NCI-H1930 (cell line): ENCODE measurements at places on chromosomes 16 and 17.
A peak's percentile ranks its signal among the peaks of the same experiment; 100 is the strongest.

DNA sequence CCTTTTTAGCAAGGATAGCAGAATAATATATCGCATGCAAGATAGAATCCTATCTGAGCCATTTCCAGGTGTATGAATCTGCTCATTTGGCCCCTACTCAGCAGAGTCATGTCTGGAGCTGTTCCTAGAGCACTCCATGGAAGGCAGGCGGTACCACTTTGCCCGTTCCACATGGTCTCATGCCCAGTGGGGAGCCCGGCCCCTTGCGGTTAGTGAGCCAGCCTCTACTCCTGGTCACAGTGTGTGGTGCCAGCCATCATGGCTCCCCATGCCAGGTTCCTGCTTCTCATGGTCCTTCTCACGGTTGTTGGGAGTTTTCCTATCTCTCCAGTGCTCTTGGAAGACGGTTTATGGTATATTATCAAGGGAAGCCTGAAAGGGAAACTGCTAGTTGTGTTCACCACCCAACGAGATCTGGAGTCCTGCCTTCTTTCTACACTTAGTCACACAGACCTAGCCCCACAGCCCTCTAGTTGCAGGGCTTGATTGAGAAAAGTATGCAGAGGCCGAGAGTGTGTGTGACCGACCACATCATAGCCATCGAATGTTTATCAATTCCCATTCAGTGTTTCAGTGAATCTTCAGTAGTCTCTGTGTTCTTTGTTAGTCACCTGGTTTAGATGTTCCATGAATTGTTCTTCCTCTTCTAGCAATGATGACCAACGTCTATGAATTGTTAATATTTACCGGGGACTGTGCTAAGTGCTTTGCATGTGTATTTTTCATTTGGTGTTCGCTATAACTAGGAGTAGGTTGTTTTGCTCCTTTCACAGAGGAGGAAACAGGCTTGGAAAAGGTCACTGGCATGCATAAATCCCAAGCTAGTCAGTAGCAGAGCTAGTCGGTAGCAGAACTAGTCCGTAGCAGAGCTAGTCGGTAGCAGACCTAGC is 9.6 kb downstream of the JPT2 start:
- DNase-seq, result no peak

DNA sequence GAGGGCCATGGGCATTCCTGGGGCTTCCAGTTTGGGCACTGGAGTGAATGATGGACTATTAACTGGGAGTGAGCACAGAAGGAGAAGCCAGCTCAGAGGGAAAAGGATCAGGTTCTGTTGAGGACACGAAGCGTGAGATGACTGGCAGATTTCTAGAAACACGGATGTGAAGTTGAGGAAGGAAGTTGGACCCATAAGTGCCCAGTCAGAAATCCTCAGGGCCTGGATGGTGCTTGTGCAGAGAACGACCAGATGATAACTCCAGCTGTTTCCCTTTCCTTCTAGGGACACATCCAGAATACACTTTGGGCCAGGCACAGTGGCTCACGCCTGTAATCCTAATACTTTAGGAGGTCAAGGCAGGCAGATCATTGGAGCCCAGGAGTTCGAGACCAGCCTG is 23.3 kb upstream of the ANKRD40CL start:
- DNase-seq, result no peak

GRCh38 chr17:71229070-71229469 is 891.8 kb upstream of the SOX9 start:
- no peak for DNase-seq

DNA sequence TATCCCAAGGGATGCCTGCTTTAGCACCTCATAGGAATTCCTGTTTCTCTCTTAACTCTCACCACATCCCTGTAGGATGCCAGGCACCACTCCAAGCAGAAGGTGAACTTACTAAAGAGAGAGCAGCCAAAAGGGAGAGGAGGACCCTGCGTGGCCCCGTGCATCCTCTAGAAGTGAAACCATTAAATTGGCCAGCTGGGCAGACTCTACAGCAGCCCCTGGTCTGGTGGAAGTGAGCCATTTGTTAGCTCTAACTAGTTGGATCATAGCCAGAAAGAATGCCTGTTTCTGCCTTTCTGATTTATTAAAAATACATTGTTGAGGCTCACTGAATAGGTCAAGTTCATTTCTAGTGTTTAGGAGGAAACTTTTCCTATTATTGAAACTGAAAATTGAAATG is 22.3 kb downstream of the TMEM11 start:
- DNase-seq, result no peak

DNA sequence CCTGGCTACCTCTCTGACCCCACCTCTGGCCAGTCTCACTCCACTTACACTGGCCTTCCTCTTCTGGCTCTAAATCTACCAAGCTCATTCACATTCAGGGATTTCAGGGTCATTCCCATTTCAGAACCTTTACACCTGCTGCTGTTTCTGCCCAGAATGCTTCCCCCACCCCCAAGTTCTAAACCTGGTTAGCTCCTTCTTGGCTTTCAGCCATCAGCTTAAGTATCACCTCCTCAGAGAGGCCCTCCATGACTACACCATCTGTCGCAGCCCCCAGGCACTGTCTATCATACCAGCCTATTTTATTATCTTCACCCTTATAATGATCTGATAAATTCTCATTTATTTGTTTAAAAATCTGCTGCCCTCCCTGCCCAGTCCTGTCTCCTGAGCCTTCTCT is 23.3 kb upstream of the NGFR start:
- DNase-seq, result no peak

DNA sequence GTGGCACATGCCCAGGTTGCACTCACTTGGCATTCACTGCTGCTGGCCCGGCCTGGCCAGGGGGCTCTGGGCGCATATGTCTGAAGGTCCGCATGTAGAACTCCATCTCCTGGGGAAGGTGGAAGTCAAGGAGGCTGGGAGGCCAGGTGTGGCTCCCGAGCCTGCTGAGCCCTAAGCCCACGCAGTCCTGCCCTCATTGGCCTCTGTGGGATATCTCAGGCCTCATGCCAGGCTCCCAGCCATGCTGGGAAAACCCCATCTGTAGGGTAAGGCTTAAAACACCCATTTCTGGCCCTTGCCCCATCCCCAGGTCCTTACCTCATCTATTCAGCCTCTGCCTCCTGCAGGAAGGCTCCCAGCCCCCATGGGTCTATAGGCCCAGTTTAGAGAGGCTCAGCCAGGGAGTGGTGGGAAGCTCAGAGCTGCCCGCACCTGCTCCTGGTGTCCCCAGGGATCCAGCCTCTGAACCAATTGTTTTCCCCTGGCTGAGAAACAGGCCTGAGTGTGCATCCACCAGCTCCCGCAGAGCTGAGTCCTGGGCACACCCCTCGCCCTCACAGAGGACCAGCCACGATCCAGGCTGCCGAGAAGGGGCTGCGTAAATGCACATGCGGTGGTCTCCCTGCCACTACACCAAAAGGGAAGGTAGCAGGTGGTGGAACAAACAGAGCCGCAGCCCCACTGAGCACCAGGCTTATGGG is 2.3 kb upstream of the TPPP3 start:
- peak; percentile 51 for DNase-seq

DNA sequence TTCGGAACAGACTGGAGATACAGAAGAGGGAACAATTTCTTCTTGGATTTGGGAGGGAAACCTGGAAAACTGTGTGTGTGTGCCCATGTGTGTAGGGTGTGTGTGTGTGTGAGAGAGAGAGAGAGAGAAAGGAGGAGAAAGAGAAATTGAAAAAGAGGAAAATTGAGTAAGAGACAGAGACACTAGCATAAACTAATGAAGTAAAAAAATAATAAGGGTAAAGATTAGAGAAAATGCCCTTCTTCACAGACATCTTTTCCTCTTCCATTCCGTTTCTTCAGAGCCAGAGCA is 13.9 kb upstream of the HOXB2 start:
- DNase-seq, result no peak

GRCh38 chr16:11182411-11182810 is 73.6 kb downstream of the SOCS1 start:
- no peak for DNase-seq

- DNase-seq, result no peak
Observed at GRCh38 chr17:59124665-59125064, 18.0 kb upstream of the TRIM37 start.

- no peak for DNase-seq
Observed at GRCh38 chr17:75518983-75519537, 2.7 kb downstream of the TSEN54 start.

- DNase-seq, result no peak
Observed at GRCh38 chr16:4433228-4433627, 7.6 kb downstream of the DNAJA3 start.
